ENCODE measurements at places on chromosomes 13 and 19.

- DNase-seq, result peak; percentile 50
Observed at GRCh38 chr19:19053508-19054314, 10.1 kb upstream of the SLC25A42 start.

- DNase-seq, result peak; percentile 6
Observed at GRCh38 chr13:51942189-51942588, 69.1 kb downstream of the ATP7B start.

DNA sequence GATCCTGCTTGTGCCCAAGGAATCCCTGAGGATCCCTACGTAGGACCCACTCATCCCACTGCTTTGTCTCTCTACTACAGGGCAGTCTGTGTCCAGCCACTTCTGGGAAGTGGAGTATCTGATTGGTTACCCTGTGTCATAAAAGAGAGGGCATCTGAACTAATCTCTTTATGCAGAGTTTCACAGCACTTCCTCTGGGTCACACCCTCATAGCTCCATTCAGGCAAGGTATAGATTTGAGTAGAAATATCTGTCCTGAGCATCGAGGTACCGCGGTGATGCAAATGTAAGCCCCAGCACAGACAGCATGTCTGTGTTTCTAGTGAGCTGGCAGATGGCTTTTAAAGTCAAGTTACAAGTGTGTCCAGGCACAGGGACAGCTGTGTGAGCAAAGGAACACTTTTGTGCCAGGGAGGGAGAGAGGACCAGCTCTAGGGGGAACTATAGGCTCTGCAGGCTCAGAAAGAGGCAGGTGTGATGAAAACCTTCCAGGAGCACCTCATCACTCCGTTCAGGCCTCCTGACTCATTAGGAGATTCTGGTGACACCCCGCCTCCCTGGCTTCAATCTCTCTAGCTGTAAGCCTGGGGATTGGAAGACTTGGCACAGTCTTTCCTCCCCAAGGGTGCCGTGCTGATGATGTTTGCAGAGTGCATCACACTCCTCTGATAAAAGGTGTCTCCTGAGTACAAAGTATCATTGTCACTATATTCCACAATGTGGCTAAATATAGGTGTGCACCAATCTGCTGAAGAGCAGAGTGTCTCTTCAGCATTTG is 84.3 kb upstream of the UBL3 start:
- DNase-seq, result no peak

DNA sequence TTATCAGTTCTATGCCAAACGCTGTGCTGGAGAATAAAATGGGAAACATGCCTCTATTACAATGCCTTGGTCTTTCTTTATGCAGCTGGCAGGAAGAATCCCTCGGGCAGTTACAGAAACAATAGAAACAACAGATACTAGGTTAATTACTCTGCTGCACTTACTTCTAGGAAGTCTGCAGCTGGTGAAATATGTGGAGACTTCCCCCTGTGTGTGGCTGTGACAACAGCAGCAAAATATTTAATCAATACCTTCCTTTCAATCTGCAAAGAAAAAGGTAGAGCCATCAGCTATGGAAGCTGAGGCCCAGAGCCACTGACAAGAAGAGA is 9.9 kb downstream of the STOML3 start:
- DNase-seq, result no peak

GRCh38 chr13:20378721-20379120 is 146.6 kb upstream of the GJB6 start:
- no peak for DNase-seq

DNA sequence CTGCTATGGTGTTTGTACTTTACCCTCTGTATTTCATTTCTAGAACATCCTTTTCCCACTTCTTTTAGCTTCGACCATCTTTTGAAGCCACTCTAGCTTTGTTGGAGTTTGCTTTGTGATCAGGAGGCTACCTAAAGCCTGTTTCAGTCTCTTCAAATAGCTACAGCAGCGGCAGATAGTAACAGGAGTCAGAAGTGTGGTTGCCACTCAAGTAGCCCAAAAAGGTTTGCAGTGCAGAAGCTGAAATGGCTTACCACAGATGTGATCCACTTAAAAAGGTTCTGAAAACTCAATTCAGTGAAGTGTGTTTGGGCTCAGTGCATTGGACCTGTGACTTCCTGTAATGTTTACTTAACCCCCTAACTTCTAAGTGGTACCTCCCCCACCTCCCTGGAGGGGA is 26.2 kb downstream of the WASF3 start:
- no peak for DNase-seq

GRCh38 chr13:49746111-49746510 is 46.4 kb downstream of the KPNA3 start:
- no peak for DNase-seq

DNA sequence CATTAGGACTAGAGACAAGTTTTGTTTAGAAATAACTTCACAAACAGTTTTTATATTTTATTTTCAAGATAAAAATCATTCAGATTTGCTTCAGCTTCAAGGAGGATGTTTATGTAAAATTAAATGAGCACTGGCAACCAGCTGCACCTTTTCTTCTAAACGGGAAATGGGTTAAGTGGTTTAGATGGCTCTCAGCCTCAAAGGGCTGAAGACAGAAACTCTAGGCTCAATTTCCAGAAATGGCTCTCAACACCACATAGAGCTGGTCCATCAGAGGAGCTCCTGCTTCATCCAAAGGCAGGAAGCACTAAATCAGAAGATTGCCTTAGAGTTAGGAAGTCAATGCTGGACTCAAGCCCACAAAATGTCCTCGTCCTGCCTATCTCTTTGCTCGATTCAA is 74.7 kb downstream of the ZNF429 start:
- DNase-seq, result no peak
